Neural crest cell (in vitro differentiated cells): ENCODE measurements at places on chromosomes 12 and 14. TPM values are rescaled to one million over a fixed set of nuclear protein-coding genes. Genes with fewer than 3 reads are reported as not detected.

The CAPRIN2 gene
- 28.9 and 30.2 TPM in 2 replicates for total RNA-seq

The ESR2 gene
- 0.20 and 0.33 TPM in 2 replicates for total RNA-seq

DNA sequence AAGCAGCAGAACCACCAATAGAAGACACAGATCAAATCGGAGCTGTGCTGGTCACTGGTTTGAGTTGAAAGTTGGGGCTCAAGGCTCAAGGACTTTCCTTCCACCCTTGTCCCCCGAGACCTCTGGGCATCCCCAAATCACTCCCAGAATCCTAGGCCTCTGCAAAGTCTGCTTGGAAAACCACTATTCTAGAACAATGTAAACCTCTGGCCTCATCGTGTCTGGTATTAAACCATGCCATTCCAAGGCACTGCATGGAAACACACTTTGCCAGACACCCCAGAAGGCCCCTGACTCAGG is 288.0 kb downstream of the DPF3 start:
- no peak for DNase-seq

The NOVA1 gene
- 62.2 and 62.7 TPM in 2 replicates for total RNA-seq

The CACNB3 gene
- total RNA-seq: 57.4 and 59.7 TPM in 2 replicates

DNA sequence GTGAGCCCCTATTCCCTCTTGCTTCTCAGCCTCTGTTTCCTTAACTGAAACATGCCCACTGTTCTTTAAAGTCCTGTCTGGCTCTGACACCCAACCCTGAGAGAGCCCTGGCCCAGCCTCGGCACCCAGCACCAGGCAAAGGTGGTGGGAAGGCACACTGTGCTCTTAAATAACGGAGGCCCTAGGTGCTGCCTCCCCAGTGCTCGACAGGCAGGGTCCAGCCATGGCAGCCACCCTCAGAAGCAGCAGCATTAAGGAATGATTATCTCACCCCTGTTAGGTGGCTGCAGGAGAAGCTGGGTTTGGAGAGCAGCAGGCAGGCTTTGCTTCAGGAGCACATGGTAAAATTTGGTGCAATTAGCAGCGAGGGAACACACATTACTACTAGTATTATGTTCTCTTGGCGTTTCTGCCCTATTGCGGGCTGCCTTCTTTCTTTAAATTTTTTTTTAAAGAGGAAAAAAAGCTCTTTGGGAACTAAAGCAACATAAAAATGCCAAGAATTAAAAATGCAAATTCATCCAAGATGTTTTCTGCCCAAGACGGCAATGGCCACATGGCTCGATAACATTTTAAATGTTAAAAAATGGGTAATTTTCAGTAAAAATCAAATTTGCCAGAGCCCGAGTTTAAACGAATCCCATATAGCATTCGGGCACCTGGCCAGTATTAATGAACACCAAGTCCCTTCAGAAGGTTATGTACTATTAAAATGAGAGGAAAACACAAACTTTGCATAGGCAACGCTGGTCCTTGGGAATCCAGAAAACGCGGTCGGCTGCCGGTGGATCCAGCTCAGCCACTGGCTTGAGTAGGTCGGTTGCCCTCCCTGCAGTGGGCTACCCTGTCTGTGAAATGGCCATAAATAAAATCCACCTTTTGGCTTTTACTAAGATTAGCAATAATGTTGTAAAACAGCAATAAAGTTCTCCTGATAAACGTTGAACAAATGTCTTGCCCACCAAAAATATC is 152.2 kb downstream of the BCL11B start:
- DNase-seq: no peak
